Activated naive CD4-positive, alpha-beta T cell treated with anti-CD3 and anti-CD28 coated beads, Interleukin-2, amount 10 ng/mL, durations not matched to agents 7 days and 5 days (primary cell): ENCODE measurements at places on chromosomes 16 and 17.

GRCh38 chr16:83733301-83733700 is 74.5 kb upstream of the HSBP1 start:
- H3K36me3 ChIP-seq, result no peaks in the 10 kb centered on the region
- H3K27me3 ChIP-seq, result no peaks in the 10 kb centered on the region
- no peaks in the 10 kb centered on the region for H3K4me1 ChIP-seq
- no peak overlapping the region for H3K27ac ChIP-seq

DNA sequence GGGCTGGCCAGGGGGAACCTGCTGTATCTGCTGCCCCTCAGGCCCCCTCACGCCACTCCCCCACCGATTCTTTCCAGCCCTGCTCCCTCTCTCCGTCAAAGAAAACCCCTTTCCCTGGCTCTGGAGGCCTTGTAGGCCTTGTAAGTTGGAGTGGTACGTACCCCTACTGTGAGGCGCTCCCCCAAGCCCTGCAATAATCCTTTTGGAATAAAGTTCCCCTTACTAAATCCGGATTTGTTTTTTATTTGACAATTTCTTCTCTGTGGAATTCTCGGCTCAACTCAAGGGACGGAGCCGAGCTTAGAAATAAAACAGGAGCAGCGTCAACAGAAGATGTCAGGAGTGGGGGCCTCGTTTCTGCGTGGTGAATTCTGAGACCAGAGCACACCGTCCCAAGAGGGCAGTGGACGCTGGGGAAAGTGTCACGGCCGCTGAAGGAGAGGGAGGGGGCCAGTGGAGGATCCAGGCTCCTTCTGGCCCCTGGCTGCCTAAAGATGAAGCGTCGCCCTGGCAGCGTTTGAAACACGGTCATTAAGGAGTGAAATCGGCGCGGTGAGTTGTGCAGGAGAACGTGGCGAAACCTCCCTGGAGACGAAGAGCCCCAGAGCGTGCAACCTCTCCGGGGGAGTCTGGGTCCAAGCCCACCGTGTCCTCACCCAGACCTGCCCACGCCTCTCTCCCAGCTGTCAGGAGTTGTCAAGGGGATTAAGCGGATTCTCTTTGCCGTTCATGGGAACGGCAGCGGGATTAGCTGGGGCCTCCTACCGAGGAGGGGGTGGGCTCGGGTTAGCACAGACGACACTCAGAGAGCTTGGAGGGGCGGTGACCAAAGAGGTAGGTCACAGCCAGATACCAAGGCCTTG is 47.0 kb downstream of the SLC7A5 start:
- H3K27ac ChIP-seq, result peak overlapping the region; percentile 65
- H3K4me3 ChIP-seq, result no peak overlapping the region
- peaks cover 16% of the 10 kb centered on the region for H3K4me1 ChIP-seq
- peaks cover 24% of the 10 kb centered on the region for H3K27me3 ChIP-seq
- H3K36me3 ChIP-seq, result no peaks in the 10 kb centered on the region

- H3K27ac ChIP-seq, result no peak overlapping the region
- peak; percentile 29 for DNase-seq
- peaks cover 43% of the 10 kb centered on the region for H3K4me1 ChIP-seq
- H3K36me3 ChIP-seq, result peaks cover 36% of the 10 kb centered on the region
- H3K4me3 ChIP-seq, result no peak overlapping the region
Observed at GRCh38 chr16:1677339-1677738, 740 bp upstream of the JPT2 start.

DNA sequence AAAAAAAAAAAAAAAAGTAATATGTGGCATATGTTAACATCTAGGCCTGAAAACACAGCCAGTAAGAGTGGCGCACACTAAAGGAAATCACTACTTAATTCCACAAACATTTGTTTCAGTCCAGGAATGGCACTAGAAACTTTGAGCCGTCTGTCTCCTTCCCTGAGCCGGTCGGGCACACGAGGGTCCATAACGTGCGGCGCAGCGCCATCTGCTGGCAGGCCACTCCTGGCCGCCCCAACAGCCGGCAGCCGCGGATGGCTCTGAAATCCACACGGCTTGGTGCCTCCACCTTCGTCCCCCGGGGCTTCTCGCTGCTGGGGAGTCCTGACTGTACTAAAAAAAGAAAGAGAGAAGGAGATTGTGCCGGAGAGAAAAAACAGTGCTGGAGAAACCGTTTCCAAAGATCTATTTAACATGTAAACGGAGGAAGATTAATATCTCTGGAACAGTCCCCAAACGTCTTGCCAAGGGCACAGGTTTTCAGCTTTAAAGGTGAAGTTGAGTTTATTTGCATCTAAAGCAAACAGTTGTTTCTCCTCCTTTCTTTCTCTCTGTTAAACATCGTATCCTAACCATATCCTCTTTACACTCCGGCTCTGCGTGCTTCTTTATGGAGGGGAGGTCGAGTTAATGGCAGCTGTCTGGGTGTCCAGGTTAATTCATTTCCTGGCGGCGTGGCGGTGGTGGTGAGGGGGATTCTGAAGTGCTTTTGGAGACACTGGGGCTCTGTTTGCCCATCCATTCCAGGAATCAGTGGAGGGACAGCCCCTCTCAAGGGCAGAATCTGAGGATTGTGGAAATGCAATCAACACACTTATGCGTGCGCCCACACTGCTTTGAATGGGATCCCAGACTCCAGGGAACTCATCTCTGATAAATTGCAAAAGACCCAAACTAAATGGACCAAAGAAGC is 611.3 kb upstream of the SALL1 start:
- no peak overlapping the region for H3K4me3 ChIP-seq
- H3K27me3 ChIP-seq, result peaks cover 8% of the 10 kb centered on the region
- no peaks in the 10 kb centered on the region for H3K36me3 ChIP-seq
- peak; percentile 65 for DNase-seq
- H3K4me1 ChIP-seq, result no peaks in the 10 kb centered on the region

- H3K27me3 ChIP-seq, result peaks cover 27% of the 10 kb centered on the region
- H3K4me3 ChIP-seq, result no peak overlapping the region
- H3K4me1 ChIP-seq, result peaks cover 17% of the 10 kb centered on the region
- no peak for DNase-seq
- no peak overlapping the region for H3K27ac ChIP-seq
Observed at GRCh38 chr17:2939714-2940351, 123.6 kb downstream of the OR1D5 start.

GRCh38 chr16:49589544-49590031 is 216.0 kb downstream of the C16orf78 start:
- peaks cover 4% of the 10 kb centered on the region for H3K4me1 ChIP-seq
- H3K36me3 ChIP-seq, result no peaks in the 10 kb centered on the region
- peaks cover 26% of the 10 kb centered on the region for H3K27me3 ChIP-seq
- no peak overlapping the region for H3K27ac ChIP-seq
- no peak for DNase-seq
